ENCODE measurements at places on chromosomes 7 and 10. TPM values are rescaled to one million over a fixed set of nuclear protein-coding genes. Genes with fewer than 3 reads are reported as not detected.

DNA sequence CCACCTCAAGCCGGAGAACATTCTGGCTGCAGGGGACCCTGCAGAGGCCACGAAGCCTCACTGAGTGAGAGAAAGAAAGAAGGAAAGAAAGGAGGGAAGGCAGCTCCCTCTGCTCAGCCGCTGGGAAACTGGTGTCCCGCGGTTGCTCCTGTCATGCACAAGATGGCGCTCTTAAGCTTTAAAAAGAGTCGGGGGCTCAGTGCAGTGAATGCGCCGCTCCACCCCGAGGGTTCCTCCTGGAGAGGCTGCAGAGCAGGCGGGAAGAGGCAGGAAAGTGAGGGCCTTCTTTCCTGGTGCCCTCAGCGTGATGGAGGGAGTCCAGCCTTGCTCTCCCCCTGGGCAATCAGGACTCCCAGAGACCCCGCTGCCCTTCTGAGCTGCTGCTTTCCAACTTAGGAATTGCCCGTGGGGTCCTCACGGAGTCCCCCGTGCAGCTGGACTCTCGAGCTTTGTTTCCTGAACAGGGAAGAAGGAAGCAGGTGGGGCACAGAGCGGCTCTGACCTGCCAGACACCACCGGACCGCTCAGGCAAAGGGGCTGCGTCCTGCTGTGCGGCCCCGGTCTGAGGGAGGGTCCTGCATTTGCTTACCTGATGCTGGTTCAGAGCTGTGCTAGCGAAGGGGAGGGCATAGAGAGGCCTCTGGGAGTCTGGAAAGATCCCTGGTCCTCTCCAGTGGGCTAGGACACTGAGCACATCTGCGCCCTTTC is 141.9 kb upstream of the MKI67 start:
- DNase-seq, result peak; percentile 29

Gene GPER1
- total RNA-seq, result 4.6 TPM

Gene IGF2BP3
- 0.60 TPM for total RNA-seq

DNA sequence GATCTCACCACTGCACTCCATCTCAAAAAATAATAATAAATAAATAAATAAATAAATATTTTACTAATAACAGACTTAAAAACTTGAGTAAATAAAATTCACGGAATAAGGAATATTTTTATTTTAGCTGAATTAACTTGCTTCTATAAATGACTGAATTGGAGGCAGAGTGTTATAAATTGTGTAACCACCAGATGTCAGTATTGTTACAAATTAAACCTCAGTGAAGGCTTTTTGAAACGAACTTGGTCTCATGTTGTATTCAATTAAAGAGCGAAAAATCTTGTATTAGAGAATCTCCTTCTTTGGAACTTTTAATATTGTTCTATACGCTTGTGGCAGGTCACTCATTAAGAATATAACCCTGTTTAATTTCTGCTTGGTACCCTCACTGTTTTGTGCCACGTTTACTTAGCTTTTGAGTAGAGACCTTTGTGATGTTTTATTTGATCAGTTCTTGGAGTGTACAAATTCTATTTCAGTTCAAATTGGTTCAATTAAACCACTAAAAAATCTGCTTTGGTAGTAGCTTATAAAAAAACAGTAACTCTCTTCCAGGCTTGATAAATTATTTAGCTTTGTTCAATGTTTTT is 45.6 kb upstream of the SCIN start:
- DNase-seq, result no peak

- DNase-seq, result no peak
Observed at GRCh38 chr7:12851142-12851541, 163.7 kb downstream of the ARL4A start.

GRCh38 chr10:121519901-121520493 is 78.2 kb downstream of the FGFR2 start:
- DNase-seq, result no peak

DNA sequence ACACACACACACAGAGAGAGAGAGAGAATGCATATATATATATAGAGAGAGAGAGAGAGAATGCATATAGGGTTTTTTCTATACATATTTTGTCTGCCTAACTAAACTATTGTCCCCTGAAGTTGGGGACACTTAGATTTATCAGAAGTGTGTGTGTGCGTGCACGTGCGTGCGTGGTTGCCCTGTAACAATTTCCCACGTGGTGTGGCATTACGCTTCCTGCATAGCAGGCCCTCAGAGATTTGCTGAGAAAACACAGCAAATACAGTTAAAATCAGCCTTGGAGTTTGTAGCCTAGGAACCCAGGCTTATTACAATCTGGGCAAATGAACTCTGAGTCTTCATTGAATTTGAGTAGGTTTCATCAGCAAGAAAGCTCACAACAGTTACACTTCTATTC is 14.7 kb downstream of the RNF32 start:
- no peak for DNase-seq

GRCh38 chr7:83879063-83879462 is 230.1 kb upstream of the SEMA3E start:
- no peak for DNase-seq

Gene PAX4
- not detected for total RNA-seq

DNA sequence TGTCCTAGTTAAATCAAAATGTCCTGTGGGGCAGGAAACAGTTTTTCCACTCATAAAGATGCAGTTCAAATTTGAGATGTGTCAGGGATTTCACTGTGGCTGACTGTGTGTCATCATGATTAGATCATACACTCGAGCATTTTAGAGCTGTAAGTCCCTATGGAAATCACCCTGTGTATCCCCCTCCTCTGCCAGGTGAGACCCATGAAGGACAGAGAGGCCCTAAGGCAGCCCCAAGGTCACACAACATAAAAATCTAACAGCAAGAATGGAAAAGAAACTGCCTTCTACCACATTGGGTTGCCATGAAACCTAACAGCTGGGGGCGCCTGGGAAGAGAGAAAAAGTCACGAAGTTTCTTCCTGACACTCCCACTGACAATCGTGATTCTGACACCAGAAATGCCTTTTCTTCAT is 135.8 kb downstream of the KCNMA1 start:
- no peak for DNase-seq

GRCh38 chr7:101466871-101467270 is 104.2 kb downstream of the COL26A1 start:
- no peak for DNase-seq

GRCh38 chr7:93435791-93436190 is 138.7 kb downstream of the CALCR start:
- DNase-seq, result no peak

DNA sequence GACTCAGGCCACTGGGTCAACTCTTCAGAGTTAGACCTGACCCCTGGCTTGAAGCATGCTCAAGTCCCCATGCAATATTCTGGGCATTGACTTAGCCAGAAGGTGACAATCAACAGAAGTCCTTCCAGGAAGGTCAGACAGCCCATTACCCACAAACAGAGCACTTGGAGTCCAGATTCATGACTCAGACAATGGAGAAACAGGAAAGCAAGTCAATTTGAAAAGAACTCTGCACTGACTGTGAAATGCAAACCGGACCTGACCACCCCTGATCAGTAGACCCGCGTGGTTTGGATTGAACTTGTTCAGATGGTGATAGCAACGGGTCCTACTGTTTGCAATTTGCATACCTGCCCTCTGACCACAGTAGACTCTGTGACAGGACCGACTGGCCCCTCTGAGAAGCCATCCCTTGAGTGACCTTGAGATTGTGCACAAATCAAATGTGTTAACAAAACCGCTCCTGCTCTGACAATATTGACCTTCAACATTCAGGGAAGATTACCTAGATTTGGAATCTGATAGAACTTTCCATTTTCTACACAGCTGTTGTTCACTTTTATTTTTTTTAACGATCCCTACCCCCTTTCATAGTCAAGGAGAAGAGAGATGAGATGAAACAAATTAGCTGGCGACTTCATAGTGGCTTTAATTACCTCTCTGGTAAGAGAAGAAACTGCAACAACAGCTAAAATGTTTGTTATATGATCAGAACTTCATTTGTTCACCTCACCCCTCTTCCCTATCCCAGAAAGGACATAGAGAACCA is 138.7 kb downstream of the NRP1 start:
- DNase-seq, result no peak

DNA sequence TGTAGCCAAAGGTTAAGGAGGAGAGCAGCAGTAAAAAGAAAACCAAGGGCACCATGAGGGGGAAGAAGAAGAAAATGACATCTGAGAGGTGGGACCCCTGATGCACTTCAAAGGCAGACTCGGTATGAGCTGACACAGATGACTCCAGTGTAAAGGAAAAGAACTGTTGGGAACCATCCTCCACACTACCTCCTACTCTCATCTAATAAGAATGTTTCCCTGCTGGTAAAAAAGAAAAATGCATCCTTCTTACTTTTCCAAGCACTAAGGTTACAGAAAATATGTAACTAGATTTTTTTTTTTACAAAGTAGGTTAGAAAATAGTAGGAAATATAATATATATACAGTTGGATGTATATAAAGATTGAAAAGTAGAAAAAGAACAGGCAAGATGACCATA is 16.9 kb downstream of the TAS2R41 start:
- no peak for DNase-seq

GRCh38 chr7:151175793-151176311 is 8.4 kb upstream of the GBX1 start:
- DNase-seq, result no peak

GRCh38 chr10:5742116-5742515 is 57.5 kb downstream of the TASOR2 start:
- no peak for DNase-seq

DNA sequence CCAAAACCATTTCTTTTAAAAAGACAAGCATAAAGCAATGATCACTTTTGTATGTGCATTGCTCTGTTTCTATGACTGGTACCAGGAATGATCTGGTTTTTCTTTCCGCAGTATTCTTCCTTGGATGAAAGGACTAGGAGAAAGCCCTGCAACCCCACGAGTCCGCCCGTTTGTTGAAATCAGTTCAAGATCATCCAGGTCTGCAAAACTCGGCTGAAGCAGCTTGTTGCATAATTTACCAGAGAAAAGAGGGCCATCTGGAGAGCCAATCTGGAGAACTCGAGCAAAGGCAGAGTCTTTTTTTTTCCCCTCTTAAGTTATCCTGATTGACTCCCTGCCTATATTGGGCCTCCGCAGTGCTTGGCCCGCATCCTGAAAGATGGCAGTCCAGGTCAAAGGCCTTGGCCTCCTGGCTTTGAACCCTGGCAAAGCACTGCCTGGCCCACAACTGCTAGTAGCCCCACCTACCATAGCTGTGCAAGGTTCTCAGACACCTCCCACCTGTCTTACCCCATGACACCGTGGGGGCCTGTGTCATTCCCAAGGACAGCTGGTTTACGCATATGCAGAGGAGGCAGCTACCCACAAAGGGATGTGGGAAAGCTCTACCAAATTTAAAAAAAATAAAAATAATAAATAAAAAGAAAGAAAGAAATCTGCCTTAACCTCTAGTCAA is 572.2 kb downstream of the INHBA start:
- no peak for DNase-seq

DNA sequence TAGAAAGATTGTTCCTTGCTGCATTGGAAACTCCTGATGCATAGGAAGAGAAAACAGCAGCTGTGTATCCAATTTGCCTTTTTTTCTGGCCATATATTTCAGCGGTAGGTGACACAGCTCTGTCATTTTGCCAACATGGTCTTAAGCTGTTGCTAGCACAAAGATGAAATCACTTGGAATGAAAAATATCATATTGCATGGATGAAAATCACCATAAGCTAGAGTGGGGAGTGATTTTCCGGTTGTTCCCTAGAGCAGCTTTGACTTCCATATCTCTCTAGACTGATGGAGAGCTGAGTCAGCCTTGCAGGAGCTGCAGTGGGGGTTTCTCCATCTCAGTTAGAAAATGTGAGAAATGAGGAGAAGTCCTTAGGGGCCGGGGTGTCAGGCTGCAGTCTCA is 38.3 kb upstream of the BTBD16 start:
- no peak for DNase-seq

- DNase-seq, result no peak
Observed at GRCh38 chr10:76950354-76950753, 687.3 kb downstream of the KCNMA1 start.

DNA sequence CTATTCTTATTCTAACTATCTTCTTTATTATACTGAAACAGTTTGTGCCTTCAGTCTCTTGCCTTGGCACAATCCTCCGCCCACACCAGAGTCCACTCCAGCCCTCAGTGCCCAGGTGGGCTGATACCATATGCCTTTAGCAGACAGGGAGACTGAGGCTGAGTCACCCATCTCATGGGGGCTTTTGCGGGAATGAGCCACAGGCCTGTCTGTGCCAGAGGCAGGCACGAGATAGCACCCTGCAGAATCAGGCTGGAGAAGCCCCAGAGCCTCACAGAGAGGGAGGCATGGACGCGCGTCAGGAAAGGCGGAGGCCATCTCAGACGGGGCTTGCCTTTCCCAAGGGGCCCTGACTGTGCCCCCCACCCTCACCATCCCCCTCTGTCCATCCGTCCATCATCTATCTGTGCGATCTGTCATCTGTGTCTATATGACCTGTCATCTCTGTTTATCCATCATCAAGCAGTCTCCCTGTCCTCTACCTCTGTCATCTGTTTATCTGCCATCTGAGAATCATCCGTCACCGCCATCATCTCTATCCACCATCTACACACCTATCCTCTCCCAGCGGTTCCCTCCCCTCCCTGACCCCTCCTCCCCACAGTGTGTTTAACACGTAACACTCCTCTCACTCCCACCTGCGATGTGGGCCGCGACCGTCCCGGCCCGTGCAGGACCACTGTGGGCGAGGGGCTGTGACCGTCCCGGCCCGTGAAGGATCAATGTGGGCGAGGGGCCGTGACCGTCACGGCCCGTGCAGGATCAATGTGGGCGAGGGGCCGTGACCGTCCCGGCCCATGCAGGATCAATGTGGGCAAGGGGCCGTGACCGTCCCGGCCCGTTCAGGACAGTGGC is 7.3 kb upstream of the ADAP1 start:
- peak; percentile 15 for DNase-seq

DNA sequence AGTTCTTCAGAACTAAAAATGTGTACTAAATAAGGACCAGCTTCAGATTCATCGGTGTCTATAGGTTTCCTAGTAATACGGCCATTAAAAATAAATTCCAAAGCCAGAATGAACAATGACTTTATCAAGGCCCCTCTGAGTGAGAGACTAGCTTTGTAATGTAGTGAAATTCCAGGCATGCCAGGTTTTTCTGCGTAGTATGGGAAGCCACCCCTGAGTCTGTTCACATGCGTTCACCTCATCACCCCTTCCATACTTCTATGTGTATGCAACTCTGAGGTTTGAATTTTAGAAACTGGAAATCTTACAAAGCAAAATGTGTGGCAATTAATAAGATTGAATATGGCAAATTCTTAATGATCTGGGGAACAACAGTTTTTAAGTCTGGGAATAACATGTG is 24.5 kb downstream of the RNF32 start:
- no peak for DNase-seq

GRCh38 chr7:44257213-44257612 is 56.4 kb downstream of the YKT6 start:
- DNase-seq, result no peak

DNA sequence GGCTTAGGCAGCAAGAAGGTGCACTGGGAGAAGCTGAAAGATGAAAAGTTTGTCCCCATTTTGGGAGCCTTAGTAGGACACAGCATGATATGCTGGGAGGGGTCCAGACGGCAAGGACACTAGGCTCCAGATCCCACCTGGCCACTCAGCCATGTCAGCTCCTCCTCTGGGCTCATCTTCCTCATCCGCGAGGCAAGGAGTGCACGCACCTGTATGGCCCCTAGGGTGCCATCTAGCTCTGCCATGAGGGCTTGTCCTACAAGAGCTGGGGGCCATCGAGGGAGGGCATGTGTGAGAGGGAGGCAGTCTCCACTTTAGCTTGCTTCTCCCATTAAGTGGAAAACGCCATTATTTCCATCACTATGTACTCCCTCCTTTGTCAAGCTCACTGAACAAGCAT is 136.2 kb upstream of the ADAM12 start:
- no peak for DNase-seq

Measured in left cardiac atrium (tissue), 4 donors.